HTR-8/SVneo (cell line): ENCODE measurements at places on chromosomes 1 and 21.

DNA sequence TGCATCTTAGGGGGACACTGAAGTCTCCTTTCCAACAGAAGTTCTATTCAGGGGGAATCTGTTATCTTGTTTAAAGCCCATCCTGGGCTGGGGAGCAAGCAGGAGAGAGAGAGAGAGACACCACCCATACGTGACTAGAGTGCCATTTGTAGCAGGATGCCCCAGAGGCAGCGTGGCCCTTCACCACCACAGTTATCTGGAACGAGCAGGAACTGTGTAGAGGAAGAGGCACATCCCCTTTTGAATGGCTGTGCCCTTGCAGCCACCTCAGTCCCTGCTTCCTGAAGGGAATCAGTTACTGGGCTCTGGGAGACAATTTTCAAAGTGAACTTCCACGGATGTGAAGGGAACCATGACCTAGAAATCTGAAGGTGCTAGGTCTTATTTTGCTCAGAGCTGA is 19.4 kb upstream of the LAMTOR5 start:
- no peak for DNase-seq

DNA sequence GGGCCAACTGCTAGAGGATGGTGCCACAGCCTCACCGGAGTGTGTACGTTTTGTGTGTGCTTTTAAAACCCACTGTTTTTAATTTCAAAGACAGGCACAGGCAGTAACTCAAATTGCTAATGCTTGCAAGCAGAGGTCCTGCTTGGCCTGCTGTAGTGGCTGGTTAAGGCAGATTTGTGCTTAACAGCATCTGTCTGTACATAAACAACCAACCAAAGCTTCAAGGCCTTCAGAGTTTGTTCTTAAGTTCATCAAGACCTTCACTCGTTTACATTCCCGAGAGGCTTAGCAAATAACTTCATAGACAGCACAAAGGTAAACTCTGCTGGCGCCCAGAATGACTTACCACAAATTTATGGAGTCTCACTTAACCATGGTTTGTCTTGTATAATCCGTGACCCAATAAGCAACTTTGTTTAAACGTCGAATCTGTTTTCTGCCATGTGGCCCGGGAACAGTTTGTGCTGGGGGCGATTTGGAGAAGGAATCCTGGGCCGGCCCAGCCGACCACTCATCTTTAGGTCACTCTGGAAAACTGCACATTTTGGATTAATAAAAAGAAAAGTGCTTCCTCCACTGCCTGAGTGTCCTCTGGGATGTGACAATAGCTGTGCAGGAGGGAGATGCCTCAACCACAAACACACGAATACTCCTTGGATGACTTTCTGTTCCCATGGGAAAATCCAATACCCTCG is 58.1 kb downstream of the CAPZB start:
- no peak for DNase-seq

GRCh38 chr1:90821788-90822359 is 104.8 kb upstream of the BARHL2 start:
- DNase-seq, result no peak

- DNase-seq, result no peak
Observed at GRCh38 chr21:18245464-18245967, 883 bp downstream of the CHODL start.

DNA sequence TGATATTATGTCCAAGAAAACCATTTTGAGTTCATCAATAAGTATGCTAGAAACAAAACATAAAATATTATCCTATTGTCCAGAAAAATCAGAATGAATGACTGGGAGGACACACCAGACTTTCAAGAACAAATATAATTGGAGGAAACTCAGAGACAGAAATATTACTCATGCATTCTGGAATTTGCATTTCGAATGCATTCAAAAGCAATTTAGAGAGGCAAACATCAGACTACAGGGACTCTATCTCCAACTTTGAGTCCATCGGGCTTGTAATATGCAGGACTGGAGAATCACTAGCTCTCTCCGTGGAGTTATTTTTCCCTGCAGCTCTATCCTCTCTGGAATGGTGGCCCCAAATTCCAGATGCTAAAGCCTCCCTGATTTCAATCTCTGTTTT is 161.8 kb downstream of the CDC42BPA start:
- no peak for DNase-seq

- DNase-seq, result no peak
Observed at GRCh38 chr1:29675481-29676263, 439.4 kb downstream of the PTPRU start.

- DNase-seq, result no peak
Observed at GRCh38 chr1:183931646-183932271, 105.8 kb downstream of the COLGALT2 start.

DNA sequence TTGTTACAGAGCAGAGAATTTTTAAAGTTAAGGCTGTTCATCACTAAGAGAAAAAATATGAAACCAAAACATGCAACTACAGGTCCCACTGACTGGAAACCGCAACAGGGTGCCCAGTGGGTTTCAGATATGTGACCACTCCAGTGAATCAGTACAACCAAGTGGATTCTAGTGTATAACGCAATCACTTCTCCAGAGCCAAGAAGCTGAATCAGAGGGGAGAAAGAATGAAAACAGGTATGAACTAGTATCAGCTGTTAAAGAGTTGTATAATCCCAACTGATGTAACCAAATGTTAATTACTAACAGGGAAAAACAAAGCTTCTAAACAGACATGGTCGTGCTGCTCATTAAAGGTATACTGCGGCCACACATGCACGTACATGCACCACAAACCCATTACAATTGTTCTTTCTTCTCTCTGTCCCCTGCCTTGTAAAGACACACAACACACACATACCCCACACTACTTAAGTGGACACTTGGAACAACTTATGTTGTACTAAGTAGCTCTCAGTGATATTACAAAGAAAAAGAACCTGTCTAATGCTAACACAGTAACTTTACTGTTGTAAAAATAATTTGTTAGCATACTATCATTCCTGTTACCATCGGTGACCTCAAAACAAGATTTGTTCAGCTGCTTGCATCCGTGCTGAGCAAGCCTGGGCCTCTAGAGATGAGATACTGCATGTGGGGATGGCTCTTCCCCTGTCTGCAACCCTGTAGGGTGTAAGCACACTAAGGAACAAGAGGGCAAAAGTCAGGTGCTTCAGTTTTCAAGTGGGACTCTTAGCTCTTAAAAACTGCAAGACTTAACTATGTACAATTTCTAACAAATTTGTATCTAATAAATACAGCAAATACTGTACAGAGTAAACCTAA is 74.2 kb downstream of the PTPN14 start:
- DNase-seq, result no peak

DNA sequence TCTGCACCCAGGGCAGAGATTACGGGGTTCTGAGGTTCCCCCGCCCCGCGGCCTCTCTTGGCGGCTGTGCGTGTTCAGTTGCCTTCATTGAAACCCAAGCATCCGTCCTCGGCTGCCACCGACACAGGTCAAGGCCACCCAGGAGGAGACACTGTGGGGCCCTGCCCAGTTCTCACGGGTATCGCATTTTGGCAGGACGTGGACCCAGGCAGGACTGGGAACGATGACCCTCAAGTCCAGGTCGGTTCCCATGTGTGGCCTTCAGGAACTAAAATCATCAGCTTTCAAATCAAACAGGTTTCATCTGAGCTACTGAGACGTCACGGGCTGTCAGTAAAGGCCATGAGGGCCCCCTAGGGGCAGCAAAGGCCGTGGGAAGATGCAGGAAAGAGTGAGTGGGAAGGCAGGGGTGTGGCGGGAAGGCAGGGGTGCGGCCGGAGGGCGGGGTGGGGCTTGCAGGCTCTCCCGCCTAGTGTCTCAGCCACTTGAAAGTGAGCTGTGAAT is 7.0 kb upstream of the C1orf174 start:
- DNase-seq, result no peak

GRCh38 chr21:37845535-37845934 is 70.7 kb downstream of the KCNJ6 start:
- no peak for DNase-seq

DNA sequence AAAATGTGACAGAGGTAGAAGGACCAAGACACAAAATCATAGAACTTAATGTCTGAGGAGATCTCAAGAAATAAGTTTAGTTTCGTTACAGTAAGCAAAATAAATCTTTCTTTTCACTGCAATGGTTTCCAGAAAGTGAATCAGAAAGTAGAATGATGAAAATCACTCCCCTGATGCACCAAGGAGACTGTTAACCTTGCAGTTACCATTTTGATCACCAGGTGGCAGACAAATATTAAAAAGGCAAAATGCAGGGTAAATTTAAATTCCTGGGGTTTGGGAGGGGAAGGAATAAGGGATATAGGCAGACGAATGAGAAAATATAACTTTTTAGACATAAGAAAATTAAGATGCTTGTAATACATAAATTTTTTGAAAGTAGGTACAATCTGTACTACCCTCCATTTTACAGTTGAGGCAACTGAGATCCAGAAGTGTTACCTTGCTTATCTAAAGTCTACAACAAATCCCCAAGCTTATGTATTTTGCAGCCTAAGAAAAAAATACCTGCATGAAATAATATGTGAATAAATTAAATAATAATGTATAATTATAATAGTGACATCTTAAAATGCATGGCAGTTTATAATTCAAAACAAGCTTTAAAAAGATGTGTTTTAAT is 253.2 kb downstream of the CRB1 start:
- peak; percentile 9 for DNase-seq

DNA sequence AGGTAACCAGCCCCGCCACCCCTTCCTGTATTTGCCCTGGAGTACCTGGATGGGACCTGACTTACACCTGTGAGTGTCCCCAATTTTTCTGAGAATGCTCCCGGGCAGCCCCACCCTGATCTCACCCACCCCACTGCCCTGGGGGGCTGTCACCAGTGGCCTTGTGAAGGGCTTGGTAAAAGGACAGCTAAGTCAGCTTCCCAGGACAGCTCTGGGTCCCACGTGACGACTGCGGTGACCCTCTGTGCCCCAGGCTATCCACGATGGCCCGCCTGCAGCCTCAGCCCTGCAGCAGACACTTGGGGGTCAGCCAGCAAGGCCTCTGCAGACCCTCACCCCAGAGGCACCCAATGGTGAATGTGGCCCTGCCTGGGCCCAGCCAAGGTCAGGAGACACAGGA is 5.6 kb downstream of the SRM start:
- DNase-seq, result no peak

DNA sequence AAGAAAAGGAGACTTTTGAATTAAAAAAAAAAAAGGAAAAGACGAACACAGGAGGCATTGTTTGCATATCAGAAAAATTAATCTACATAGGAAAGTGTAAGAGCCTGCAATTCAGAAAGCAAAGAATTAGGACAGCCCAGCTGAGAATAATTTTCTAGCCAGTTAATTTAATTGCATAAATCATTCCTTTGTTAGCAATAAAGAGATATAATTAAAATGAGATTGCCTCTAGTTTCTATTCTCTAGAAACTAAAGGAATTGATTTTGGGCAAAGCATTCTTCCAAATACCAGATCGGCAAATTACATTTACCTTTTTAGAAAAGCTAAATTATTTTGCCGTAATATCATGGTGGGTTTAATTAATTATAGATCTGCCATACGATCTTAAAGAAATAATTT is 46.0 kb downstream of the NUF2 start:
- DNase-seq, result no peak

DNA sequence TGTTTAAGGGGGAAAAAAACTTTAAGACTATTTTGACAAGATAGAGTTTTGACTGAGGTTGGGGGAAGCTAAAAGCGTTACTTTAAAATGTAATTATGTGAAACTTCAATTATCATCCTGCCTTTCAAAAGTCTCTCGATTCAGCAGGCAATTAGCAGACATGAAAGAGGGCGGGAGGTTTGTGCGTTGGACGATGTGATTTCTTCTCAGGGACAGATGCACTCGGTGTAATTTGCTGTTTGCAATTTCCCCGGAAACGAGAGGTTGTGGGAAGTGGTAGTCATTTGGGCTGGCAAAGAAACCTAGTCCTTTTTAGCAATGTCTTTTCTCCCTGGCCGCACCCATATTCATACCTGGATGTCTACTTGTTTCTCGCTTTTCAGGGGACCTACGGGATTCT is 27.1 kb downstream of the KAZN start:
- DNase-seq, result no peak

GRCh38 chr1:172465617-172466016 is 21.7 kb upstream of the PIGC start:
- no peak for DNase-seq

- DNase-seq, result no peak
Observed at GRCh38 chr1:210418863-210419650, 90.4 kb downstream of the HHAT start.

GRCh38 chr1:52530563-52531144 is 22.2 kb downstream of the TUT4 start:
- no peak for DNase-seq

- no peak for DNase-seq
Observed at GRCh38 chr1:54012863-54013262, 5.1 kb downstream of the LDLRAD1 start.

- DNase-seq, result no peak
Observed at GRCh38 chr1:178537382-178538090, 24.6 kb downstream of the TEX35 start.

DNA sequence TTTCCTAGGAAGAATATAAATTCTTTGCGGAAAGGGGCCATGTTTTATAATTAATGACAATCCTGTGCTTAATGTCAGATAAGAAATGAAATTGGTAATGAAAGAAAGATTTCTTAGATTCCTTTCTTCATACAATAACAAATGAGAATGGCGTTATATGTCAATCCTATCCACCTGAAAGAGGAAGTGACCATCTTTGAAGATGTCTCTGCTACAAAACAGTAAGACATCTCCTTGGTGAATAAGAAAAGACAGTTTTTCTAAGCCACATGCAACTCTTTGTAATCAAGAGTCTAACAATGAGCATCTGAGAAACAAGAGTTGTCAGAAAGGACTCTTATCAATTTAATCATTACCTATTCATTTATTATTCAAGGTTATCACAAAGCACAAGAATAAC is 286.0 kb downstream of the VAV3 start:
- no peak for DNase-seq

DNA sequence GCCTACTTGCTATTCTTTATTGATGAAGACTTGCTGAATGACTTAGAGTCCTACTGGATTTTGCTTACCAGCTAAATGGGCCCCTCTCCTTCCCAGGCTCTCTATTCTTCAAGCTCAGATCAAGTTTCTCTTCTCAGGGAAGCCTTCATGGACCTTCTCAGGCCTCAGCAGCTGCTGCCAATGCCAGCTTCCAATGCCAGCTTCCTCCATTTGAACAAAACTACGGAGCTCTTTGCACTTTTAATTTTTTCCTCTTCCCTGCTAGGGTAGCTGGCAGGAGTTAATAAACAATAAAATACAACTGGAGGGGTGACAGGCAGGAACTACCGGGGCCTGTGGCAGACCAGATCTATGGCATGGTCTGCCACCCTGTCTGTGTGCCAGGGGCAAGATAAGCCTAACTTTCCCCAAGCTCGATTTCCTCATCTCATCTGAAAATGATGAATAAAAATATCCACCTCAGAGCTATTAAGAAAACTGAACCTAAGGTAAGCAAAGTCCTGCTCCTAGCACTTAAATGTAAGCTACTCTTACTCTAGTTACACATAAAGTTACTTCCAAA is 995 bp upstream of the IPO13 start:
- DNase-seq, result no peak

DNA sequence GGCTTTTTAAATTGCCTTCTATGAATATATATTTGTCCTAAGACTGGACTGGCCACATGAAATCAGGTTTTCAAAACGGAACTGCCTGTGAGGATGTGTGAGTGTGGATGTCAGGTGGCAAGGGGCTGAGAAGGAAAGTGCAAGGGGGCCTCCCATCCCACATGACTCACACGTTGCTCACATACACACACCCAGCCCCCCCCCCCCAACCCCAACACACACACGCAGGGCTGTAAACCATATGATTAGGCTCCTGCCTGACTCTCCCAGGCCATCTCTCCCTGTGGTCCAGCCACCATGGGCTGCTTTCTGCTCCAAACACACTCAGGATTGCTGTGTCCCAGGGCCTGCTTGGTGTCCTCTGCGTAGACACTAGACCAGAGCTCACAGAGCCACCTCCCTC is 22.4 kb downstream of the DEGS1 start:
- peak; percentile 58 for DNase-seq

- DNase-seq, result no peak
Observed at GRCh38 chr1:10208537-10208936, 1.8 kb upstream of the KIF1B start.
